Stimulated activated CD4-positive, alpha-beta T cell treated with anti-CD3 and anti-CD28 coated beads, Interleukin-4, amount 100 ng/mL, for 48 hours (primary cell): ENCODE measurements at places on chromosomes 5 and 9.
A peak's percentile ranks its signal among the peaks of the same experiment; 100 is the strongest.

DNA sequence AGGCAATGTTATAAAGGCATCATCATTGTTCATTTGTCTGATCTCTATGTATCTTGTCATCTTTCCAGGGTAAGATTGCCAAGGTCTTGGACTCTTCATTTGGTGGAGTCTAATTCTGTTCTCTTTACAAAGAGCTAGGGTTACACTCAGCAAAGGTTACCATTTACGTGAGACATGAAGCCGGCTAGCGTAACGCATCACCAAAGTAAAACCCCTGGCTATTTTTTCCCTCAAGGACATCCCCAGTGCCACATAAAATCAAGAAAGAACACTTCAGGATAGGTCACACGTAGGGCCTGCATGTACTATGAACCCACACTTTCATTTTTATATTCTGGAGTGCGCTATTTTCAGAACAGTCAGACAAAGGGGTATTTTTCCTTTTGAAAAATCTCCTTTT lies 20.0 kb upstream of the MYOT start:
- no peak for DNase-seq

DNA sequence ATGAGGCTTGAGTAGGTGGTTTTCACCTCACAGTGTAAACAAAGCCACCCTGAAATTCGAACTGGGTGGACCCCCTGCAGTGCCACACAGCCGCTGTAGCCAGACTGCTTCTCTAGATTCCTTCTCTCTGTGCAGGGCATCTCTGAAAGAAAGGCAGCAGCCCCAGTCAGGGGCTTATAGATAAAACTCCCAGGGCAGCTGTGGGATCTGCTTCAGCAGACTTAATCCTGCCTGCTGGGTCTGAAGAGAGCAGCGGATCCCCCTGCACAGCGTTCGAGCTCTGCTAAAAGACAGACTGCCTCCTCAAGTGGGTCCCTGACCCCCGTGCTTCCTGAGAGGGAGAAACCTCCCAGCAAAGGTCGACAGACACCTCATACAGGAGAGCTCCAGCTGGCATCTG lies 71.4 kb downstream of the CARTPT start:
- DNase-seq: no peak

GRCh38 chr5:36686881-36687280 lies 80.5 kb downstream of the SLC1A3 start:
- DNase-seq: no peak

- DNase-seq: no peak
Measured at GRCh38 chr9:114266969-114267368, 55.9 kb upstream of the ORM1 start.

DNA sequence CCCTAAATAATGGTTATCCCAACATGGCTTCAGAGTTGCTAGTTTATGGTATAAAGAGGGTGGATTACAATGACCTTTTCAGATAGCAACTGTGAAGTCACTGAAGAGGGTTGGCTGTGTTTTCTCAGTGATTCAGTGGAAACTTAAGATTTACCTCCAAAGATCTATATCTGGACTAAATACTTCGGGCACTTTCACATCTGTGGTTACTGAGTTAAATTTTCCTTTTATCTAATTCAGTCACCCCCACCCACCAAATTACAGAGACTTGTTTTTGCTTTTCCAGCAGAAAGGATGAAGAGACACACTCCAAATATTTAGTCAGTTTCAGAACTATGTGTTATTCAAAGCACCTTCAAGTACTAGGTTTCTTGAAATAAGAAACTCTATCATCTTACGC lies 573.2 kb downstream of the CCDC171 start:
- DNase-seq: no peak

GRCh38 chr5:35024911-35025510 lies 22.7 kb downstream of the AGXT2 start:
- DNase-seq: no peak

DNA sequence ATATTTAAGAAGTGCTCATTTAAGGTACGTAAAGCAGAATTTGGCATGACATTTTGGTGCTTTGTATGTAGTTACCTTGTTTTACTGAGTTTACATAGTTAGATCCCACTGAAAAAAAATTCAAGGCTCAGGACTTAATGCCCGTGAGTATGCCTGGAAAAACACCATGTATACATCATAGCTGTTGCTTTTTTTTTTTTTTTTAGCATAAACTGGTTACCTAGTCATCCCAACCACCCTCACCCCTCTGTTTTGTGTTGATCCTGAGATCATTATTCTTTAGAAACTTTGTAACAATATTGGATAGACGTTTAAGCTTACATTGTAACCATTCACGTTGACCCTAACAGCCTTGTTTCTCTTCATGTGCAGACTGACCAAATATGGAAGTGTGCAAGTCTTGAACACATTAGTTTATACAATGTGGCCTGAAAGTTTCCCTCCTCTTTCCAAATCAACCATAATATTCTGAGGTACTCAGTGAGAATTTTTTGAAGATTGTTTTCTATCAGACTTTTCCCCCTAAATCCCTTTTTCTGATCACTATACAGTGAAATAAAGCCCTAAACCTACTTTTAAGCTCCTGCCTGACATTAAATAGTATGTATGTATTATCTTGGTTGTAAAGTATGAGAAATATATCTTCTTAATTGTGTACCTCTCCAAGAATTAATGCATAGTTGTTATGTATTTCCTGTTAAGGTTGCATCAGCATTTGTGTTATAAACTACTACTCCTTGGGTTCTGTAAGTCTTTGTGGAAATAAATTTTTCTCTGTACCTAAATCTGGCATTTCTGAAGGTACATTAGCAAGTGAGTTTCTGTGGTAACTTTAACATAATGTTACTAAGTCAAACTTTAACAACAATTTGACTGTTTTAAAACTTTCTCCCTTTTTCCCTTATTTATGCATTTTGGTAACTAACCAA lies 4.4 kb downstream of the RABGAP1 start:
- DNase-seq: no peak

GRCh38 chr5:136605638-136606037 lies 240.3 kb upstream of the TRPC7 start:
- DNase-seq: no peak

- DNase-seq: no peak
Measured at GRCh38 chr9:85897848-85898247, 43.1 kb upstream of the NAA35 start.

- DNase-seq: no peak
Measured at GRCh38 chr5:87394411-87395165, 18.1 kb downstream of the CCNH start.

GRCh38 chr5:72402381-72402890 lies 82.3 kb downstream of the PTCD2 start:
- DNase-seq: no peak

- DNase-seq: no peak
Measured at GRCh38 chr9:70641631-70642030, 227.2 kb upstream of the KLF9 start.

GRCh38 chr9:32596096-32596865 lies 23.3 kb upstream of the NDUFB6 start:
- DNase-seq: no peak

DNA sequence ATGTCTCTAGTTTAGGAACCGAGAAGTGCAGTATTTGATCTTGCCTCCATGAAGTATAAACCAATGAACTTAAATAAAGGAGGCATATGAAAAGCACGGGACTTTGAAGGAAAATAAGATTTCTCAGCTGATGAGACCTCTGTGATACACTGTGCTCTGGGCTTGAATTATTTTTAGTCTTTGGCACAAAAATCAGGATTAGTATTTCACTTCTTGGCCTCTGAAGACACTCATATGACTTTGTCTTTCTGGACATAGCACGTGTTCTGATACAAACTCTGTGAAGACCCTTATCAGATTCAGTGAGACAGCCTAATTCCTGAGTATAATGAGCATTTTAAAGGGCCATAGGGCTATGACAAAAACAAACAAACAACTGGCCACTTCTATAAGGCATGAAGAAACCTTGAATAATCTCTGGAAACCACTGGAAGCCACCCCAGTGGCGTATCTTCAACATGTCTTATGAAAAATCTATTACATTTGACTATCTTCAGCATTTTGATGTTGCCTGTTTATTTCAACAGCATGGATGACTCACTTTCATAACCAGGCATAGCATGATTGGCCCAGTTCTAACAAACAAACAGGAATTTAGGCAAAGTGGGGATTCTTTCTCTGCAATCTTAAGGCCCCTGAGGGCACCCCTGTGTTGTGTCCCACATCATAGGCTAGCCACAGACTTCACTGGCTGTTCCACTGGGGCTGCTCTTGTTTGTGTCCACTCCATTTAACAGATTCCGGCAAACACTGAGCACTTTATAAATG lies 90.3 kb upstream of the ZNF462 start:
- DNase-seq: no peak

- no peak for DNase-seq
Measured at GRCh38 chr5:115419846-115420585, 123.6 kb upstream of the CCDC112 start.

DNA sequence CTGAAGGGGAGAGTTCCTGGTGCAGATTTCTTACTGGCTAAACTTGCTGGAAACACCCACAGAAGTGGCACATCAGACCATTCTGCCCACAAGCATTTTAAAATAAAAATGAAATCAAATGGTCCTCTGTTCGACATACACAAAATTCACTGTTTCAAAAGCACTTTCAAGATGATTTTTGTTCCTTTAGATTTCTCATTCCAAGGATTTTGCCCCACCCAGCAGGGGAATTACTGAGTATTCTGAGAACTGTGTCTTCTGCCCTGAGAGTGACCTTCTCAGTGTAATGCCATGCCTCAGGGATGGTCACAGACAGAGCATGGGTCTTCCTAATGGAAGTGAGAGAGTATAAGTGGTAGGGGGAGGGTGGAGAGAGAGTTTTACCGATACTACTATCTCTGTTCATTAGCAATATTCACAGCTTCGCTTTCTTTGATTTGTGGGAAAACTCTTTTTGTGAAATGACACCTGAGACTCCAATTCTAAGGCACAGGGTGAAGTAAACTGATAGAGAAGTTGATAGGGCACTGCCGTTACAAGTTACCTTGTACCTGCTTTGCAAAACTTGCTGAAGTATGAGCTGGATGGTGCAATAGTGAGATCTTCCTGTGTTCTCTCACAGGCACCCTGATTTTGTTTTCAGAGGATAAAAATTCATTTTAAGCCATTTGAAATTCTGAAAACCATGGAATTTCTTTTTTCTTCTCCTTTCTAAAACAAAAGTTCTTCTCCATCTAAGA lies 95.8 kb upstream of the CD180 start:
- DNase-seq: no peak

GRCh38 chr5:1792842-1793266 lies 6.8 kb downstream of the MRPL36 start:
- peak; percentile 55 for DNase-seq

DNA sequence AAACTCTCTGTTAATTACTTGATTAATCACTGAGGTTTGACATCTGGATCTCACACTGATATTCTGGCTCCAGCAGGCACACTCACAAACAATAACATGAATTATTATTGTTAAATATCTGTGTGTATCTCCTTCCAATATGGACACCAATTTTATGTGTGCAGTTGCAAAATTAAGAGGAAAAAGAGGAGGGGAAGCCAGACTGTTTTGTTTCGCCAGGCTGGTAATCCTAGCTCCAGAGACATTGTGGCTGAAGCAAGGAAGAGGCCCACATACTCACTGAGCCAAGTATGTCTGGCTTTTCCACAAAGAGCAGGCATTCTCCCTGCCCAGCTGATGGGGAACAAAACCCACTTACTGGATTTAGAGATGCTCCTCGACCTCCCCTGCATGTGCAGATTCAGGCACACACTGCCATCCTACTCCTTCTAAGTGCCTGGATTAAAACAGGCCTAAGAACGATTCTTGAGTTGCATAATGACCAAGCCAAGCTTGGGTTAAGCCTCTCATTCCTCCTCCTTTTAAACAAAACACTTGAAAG lies 181.9 kb downstream of the ESM1 start:
- no peak for DNase-seq

GRCh38 chr9:117783828-117784227 lies 79.6 kb downstream of the TLR4 start:
- DNase-seq: no peak

DNA sequence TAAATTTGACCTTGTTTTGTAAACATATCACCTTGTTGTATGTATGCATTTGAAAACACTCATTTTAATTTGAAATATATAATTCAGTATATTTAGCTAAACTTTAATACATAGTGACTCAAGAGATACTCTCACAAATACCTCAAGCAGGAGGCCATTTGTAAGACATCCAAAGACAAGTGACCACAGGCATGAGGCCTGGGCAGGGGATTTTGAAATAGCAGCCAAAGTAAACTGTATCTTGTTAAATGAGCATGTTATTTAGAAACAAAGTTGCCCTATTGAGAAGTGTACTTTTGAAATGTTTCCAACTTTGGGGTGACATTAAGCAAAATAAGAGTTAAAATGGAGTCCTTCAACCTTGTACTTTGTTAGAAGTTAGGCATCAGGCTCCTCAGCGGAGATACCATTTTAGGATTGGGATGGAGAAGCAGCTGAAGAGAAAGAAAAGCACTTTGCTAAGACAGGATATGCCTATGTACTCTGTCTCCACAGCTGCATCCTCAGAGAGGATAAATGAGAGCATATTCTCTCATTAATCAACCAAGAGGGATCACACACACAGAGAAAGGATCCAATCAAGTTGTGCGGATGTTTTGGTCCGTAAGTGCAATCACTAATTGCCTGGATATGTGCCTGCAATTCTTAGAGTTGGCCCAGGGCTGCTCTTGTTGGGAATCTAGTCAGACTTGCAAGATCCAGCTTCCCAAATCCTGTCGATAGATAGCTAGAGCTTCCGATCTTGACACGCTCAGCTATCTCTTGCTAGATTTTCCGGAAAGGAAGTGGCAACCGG lies 157.5 kb upstream of the HAPLN1 start:
- no peak for DNase-seq

DNA sequence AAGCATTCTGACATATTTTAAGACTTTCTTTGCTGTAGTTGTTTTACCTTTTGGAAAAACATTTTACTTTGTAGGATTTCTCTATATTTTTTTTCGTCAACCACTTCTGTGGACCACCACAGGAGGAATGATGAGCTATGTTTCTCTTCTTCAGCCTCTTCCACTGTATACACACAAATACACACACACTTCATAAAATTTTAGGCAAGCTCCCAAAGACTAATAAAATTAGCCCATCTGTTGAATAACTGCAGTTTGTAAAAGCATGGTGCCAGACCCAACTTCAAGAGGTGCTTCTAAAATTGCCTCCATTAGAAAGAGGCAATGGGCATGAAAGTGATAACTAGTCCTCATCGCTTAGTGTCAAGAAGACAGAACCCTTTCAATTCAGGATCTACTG lies 4.1 kb upstream of the CEP120 start:
- no peak for DNase-seq

DNA sequence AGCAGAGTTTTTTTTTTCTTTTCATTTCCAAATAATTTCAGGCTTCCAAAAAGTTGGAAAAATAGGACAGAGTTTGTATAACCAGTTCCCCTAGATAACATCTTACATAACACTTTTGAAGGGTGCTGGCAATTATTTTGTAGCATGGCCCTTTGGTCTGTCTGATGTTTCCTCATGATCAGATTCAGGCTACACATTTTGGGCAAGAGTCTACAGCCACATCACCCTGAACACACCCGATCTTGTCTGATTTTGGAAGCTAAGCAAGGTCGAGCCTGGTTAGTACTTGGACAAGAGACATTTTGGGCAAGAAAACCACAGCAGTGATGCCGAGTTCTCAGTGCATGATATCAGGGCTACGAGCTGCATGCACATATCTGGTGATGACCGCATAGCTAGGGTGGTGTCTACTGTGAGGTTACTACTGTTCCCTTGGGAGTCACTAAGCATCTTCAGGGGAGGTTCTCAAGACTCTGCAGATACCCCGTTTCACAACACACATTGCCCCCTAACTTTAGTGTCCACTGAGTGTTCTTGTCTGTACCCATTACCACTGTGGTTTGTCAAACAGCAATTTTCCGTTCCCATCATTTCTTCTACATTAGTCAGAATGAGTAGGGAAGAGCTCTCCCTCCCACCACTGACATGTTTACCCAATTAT lies 86.2 kb downstream of the TTC39B start:
- no peak for DNase-seq
